ENCODE measurements at places on chromosomes 12 and 14.
A peak's percentile ranks its signal among the peaks of the same experiment; 100 is the strongest.

DNA sequence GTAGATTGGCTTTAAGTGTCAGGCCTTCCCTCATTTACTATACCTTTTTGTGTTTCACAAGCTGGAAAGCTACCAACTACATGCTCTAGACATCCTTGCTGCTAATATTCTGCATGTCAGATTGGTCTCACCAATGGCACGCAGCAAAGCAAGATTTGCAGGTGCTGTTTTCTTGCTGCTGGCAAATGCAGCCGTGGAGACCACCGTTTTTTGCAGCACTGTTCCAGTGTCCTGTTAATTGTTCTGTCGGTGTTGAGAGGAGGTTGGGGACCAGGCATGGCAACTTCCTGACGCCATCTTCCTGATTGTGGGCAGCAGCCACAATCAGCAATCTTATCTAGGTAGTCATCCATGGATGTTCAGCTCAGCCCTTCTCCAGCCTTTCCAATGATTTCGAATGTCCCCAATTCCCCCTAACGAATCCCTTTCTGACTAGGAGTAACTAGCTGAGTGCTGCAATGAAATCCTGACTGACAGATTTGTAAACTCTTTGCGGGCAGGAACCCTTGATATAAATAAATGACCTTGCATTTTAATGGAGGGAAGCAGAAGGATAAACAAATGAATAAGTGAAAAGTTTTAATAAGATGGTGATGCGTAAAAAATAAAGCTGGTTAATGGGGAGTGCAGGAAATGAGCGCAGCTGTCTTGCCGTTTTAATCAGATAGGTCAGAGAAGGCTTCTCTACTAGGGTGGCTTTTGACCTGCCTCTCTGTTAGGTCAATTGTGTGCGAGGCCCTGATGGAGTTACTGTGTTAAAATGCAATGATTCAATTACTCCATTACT, 574 bp upstream of the CRADD start:
- no peak for DNase-seq

DNA sequence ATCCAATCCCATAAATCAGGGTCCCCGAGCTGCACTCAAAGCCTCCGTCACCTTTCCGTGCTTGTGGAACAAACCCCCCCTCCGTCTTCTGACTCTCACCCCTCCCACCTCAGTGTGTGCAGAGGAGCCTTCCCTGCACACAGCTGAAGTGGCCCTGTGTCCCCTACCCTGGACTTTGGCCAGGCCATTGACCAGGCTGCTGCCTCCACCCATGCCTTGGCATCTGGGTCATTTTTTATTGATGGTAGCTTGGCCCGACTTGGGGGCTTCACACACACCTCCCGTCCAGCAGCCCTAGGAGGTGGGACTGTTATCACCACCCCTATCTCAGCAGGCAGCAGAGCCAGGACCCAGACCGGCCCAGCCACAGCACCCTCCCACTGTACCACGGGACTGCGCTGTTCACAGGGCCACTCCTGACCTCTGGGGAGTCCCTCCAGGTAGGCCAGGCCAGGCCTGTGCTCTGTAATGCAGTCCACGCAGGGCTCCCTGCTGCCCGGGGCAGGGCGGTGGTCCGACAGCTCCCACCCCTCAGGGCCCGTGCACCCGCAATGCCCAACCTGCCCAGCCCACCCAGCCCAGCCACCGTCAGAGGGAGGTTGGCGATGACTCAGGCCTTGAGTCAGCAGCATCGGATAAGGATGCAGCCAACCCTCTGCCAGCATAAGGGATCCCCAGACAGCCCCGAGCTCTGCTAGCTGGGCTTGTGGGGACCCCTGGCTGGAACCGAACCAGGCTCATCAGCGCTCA, 9.2 kb upstream of the INF2 start:
- peak; percentile 57 for DNase-seq

DNA sequence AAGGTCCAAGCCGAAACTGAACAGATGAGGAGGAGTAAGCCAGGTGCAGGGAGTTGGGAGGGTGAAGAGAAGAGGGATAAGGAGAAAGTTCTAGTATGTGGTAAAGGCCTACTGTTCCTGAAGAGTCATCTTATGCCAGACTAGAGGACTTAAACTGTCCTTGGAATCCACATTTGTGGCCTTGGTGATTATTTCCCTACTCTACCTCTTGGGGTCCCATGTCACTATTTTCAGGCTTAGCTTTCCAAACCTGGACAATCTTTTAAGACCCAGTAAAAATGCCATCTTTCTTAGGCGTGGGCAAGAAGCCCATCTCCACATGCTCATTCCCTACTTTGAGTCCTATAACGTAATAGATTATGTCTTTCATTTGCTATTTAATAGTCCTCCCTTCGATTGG, 40.1 kb upstream of the CRY1 start:
- DNase-seq = no peak

GRCh38 chr14:95190857-95191256, 33.5 kb upstream of the DICER1 start:
- no peak for DNase-seq

GRCh38 chr12:87444039-87444438, 585.2 kb downstream of the C12orf50 start:
- no peak for DNase-seq

DNA sequence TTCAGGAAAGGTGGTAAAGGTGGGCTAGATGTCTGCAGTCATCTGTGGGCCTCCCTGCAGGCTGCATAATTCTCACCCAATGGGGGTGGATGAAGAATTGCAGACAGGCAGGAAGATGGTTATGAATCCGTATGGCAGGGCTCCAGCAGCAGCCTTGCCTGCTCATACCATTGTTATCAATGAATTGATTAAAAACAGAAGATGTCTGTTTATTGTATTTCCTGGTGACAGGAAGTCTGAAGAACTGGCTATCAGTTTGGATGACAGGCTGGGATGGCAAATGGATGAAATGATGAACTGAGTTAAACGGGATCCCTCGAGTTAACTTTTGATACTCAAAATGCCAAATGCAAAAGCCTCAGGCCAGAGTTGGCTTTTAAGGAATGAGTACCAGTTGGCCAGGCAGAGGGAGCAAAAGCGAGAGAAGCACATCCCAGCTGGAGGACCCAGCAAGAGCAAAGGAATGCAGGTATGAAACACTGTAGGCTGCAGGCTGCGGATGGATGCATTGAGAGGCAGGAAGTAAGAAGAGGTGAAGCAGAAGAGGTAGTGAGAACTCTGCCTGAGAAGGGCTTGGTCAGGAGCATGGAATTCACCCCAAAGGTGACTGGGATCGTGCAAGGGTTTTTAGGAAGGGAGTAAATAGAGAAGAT, 550.0 kb upstream of the TBX3 start:
- no peak for DNase-seq

DNA sequence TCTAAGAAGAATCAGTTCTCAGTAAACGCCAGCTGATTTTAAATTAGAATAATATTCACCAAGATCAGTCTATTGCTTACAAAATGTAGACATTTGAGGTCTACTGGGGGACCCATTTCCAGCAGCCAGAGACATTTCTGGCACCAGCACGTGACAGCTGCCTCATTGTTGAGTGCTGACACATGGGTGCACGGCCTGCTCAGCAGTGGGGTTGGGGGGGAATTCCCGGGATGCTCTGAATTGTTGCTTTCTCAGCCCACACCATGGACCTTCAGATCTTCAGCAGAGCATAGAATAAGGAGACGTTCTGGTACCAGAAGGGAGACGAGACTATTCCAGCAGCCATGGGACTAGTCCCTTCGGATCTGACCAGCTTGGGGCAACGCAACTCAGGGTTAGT, 18.3 kb downstream of the PLEKHG7 start:
- no peak for DNase-seq

DNA sequence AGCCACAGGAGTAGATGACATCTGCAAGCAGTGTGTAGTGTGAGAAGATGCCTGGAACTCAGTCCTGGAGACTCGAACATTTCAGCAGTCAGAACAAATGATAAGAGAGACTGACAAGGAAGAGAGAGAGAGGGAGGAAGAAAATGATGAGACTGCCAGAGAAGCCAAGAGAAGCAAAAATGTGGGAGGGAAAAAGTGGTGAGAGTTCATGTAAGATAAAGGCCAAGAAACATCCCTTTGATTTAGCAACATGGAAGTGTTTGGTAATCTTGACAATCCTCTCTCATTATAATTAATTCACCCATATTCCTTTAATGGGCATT, 42.6 kb downstream of the LIMA1 start:
- DNase-seq = no peak

GRCh38 chr12:110575326-110575725, 7.8 kb downstream of the PPTC7 start:
- DNase-seq = no peak

GRCh38 chr14:85811340-85811739, 281.4 kb downstream of the FLRT2 start:
- DNase-seq = no peak

DNA sequence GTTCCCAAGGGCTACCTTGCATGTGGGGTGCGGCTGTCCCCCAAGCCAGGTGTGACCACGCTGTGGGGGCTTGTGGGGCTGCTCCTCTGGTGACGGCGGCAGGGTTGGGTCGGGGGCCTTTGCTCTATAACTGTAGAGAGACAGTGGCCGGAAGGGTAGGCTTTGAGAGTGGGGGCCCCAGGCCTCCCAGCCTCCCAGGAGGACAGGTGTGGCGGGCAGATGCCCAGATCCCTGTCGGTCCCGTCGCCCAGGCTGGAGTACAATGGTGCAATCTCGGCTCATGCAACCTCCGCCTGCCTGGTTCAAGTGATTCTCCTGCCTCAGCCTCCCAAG, 2.7 kb upstream of the GPR132 start:
- no peak for DNase-seq

DNA sequence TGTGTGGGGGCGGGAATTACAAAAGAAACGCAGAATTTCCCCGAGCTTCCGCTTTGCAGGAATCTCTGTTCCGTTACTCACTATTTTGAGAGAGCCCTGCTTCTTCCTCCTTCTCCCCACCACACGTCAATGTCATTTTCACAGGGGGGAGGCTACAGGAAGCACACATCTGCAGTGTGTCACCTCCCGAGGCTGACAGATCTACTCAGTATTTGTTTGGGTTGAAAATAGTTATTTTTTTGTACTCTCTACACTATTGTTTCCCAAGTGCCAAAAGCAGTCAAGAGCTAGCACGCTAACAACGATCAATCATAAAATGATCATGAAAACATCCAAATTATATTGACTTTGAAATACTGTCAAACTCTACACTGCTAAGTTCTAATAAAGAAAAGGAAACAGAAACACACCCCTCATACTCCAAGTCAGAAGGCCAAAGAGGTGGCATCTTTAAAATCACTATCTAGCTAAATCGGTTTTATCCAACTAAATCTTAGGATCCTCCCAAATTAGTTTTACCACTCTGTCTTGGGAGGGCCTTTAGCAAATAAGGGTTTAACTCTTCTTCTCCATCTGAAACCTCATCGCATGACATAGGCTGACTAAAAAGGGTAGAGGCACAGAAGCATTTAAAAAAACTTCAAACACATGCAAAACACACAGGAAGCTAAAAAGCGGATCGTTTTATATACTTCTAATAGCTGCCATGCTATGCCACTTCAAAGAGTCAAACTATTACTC, 51.8 kb downstream of the FOXN3 start:
- no peak for DNase-seq

GRCh38 chr12:3534511-3534910, 43.5 kb downstream of the PRMT8 start:
- no peak for DNase-seq

DNA sequence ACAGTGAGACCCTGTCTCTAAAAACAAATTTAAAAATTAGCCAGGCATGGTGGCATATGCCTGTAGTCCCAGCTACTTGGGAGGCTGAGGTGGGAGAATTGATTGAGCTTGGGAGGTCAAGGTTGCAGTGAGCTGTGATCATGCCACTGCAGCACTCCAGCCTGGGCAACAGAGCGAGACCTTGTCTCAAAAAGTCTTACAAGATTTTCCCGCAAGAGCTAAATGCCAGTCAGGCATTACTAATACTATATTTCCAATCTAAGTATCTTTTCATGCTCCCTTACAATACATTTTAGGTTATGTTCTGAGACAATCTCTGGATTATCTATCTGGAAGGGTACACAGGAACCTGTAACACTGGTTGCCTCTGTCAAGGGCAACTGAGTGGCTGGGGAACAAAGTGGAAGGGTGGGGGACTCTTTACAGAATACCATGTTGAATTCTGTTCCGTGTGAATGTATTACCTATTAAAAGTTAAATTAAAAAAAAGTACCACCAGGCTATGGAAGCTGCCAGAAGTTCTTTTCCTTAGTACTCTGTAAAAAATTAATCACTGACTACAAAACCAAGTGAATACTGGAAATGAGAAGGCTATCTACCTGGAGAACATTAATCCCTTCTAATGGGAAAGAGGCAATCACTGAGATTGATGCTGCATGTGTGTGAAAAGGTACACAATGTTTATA, 56.7 kb downstream of the BTBD7 start:
- no peak for DNase-seq

DNA sequence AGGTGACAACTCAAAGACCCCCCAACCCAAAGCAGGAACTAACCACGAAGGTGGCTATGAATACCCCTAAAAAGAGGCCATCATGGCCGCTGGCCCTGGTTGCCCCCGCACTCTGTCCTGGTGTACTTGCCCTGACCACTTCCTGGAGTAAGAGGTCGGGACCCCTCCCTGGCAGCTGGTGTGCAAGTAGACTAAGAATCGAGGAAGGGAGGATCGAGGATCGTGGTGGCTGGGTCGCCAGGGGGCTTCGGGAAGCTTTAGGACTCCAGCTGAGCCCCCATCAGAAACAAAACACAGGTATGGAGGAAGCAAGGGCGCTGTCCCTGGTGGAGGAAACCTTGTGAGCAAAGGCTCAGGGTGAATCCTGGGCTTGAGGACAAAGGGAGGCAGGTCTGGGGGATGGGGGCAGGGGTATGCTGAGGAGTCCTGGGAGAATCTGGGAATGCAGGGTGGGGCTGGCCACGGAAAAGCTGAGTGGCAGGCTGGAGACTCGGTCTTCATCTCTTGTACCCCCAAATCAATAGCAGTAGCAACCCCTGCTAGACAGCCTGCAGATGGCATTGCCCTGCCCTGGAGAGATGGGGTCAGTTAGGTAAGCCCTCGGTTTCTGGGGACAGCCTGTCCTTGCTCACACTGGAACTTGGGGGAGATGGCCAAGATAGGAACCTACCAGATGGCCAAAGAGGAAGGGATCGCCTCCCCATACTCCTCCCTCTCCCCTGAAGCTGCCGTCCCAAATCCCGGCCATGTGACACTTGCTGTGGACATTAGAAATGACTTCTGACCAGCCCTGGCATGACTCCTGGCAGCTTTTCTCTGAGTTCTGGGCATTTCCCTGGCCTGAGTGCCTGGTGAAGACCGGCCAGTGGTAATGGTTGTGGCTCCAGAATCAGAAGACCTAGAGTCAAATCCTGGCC, 45.3 kb upstream of the ESRRB start:
- DNase-seq = no peak

All from COLO829 (cell line).